Activated CD4-positive, alpha-beta memory T cell treated with anti-CD3 and anti-CD28 coated beads for 36 hours (primary cell): ENCODE measurements at places on chromosomes 7 and 10. TPM values are rescaled to one million over a fixed set of nuclear protein-coding genes. Genes with fewer than 3 reads are reported as not detected.

Gene SEMA3E
- not detected for total RNA-seq

- DNase-seq: no peak
Observed at GRCh38 chr7:79553811-79554555, 100.5 kb upstream of the MAGI2 start.

DNA sequence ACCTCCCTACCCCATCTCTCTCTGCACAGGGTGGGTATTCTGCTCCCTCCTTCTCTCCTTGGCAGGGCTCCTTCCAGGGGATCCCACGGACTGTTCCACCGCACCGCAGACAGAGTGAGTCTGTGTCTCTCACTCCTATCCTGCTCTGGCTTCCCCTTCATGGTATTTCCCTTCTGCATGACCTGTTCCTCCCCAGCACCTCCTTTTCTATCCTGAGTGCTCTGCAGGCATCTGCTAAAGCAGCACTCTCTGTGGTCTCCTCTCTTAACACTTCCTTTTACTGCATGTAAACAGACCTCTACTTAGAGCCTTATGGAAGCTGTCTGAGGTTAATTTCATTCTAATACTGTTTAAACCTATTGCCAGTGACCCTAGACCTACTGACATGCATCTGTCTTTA is 171.5 kb downstream of the CCSER2 start:
- no peak for DNase-seq

- no peak for DNase-seq
Observed at GRCh38 chr7:123674399-123675180, 18.9 kb downstream of the LMOD2 start.

- DNase-seq: no peak
Observed at GRCh38 chr7:13577566-13578145, 411.8 kb downstream of the ETV1 start.

Gene IDI2
- not detected for total RNA-seq

DNA sequence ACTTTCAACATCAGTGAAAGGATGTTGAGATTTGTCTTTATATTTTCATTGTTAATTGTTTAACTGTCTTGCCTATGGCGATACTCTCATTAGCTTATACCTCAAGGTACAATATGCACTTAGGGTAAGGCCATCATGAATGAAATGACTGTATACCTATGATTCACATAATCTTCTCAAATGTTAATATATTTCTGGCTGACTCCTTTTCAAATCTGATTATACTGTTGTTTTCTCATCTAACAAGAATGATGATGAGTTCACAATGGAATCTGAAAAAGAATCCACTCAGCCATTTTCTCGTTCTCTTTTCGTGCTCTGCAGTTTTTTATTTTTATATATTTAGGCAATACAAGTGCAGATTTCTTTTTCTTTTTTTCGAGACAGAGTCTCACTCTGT is 159.1 kb downstream of the ARHGAP12 start:
- no peak for DNase-seq

Gene IPMK
- 5.6 TPM for total RNA-seq

DNA sequence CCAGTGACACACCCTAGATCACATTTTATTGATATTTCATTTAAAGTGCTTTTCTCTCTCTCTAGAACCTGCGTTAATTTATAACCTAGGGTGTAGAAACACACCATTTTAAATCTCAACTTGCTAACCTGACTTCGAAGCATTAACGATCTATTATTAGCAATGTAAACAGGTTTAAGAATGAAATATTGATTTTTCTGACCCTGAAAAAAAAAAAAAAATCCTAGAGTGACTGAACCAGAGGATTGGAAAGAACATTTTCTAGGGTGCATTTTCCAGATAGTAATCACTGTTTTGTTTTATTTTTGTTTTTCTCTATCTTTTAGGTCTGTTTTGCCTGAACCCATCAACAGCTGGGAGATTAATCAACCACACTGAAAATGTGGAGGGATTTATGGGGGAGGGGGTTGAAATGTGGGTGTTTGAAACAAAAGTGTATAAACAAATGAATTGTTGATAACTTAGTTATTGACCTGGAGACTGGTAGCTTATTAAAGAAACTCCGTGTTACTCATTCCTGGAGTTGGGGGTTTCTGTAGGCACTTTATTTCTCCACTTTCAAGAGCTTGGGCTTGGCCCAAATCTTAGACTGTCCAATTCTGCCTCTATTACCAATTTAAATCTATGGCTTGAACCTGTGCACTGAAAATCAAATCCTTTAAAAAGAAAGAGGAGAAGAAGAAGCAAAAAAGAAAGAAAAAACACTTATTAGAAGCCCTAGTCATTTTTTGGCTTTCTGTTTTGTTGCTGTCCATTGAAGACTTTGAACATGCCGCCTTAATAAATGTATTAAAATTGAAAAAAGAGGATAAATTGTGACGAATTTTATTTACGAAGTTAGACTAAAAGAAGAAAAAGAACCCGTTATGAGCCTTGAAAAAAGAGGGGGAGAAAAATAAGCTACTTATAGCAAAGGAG is 2.8 kb downstream of the HOXA2 start:
- no peak for DNase-seq

DNA sequence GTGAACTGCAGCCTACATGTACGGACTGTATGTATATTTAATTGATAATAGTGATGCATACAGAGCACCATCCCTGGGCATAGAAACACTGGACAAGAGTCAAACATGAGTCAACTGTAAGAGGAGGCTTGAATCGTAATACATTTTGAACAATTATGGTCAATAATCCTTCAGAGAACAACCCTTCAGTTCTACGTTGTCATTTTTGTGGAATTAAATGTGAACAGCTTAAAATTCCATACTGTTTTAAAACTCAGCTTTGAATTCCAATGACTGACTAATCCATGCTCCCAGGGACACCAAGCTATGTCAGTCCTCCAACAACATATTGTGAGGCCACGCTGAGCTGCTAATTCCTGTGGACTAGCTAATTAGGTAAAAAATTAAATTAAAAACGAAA is 41.5 kb upstream of the KMT2E start:
- no peak for DNase-seq

- DNase-seq: no peak
Observed at GRCh38 chr7:151717415-151717814, 159.5 kb downstream of the PRKAG2 start.

- no peak for DNase-seq
Observed at GRCh38 chr10:110458266-110458920, 39.3 kb upstream of the DUSP5 start.

GRCh38 chr7:78638364-78638763 is 815.1 kb downstream of the MAGI2 start:
- no peak for DNase-seq

Gene BTBD16
- total RNA-seq: not detected

Gene ELMO1
- 93.3 TPM for total RNA-seq

DNA sequence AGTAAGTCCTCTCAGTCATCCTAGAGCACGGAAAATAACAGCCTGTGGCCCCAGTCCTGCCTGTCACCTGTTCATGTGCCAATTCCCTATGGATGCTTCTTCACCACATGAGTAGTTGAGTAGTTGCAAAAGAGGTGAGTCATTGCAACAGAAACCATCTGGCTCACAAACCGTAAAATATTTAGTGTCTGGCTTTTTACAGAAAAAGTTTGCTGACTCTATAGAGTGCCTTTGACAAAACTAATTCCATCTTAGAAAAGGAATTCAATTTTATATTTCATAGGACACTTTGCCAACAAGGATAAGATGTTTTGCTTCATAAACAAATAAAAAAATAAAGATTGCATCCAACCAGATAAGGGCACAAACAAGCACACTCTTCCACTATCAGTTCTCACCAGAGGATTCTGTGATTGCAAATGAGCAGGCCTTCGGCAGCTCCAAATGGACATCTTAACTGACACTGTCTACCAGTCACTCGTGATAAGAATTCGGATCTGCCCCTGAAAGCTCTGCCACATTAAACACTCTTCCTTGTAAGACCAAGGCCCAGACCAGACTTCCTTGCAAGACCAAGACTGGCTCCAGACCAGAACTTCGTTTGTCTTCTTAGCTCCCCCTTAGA is 242.7 kb upstream of the SEMA3C start:
- no peak for DNase-seq

DNA sequence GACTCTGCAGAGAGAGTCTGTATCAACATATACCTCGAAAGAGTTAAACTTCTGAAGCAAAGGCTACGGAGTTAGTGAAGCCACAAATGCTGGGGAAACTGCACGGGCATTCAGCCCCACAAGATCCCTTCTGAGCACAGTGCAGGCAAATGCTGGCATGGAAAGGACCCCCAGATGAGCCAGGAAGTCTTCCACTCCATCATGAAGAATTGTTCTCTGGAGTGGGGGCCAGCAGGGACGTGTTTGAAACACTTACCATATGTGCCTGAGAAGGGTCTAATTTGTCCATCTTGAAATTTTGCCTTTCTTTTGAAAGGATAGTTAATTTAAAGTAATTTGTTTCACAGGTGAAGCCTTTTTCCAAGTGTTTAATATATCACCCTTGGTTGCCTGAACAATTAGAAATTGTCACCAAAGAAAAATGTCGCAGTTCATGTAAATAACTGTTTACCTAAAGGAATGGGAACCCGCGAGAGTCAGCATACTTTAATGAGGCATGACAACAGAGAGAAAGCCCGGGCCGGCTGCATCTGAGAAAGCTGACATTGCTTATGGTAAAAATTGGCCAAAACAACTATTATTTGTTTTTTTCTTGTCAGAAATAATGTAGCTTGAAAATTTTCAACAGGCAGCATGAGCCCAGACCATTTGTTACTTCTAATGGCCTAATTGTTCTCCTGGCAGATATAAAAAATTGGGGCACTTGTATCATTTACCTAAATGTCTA is 287.6 kb upstream of the MGMT start:
- no peak for DNase-seq

DNA sequence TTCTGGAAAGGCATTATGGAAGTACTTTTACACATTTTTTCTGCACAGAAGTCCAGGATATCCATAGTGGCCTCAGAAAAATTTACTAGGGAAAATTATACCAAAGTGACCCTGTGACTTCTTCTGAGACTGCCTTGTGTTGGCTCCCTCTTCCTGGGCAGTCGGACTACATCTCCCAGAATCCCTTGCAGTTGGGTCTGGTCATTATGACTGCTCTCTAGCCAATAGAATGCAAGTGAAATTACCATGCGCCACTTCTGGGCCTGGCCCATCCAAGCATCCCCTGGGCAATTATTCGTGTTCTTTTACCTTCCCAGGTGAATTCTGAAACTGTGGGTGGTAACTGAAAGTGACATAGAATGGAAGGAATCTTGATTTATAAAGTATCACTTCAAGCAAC is 430.9 kb downstream of the ACTR3B start:
- DNase-seq: no peak

DNA sequence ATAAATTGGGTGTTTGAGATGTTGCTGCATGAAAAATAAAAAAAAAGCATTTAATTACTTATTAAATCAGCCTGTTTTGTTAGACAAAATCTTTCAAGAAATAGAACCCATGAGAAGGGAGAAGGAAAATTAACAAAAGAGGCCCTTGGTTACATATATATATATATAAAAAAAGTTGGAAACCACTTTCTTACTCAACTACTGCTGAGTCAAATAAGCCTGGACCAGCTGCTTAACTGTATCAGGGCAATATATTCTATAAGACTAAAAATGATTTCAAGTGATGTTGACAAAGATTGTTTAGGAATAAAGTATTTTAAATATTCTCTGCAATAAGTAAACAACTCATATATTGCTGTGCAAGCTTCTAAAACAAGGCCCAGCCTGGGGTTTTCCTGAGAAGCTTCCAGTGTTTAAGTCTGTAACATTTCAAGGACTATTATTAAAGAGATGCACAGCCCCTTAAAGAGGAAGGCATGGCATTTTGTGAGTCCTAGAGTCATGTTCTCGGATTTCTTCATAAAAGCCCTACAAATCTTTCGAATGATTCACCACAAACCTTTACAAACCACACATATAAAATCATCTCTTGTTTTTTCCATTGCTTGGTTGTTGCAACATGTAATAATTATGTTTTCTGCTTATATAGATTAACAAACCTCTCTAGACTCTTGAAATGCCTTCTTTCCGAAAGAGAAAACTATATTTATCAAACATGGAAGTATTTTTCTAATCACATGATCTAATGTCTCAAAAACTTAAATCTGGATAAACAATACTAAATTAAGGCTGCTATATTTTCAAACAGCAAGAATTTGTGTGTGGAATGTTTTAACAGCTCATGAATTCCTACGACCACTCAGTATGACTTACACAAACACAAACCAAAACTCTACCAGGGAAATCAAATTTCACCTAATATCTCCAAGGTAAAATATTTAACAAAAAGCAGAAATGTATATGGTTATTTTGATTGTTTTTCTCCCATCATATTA is 14.3 kb downstream of the JAZF1 start:
- no peak for DNase-seq

Gene C10orf62
- not detected for total RNA-seq

DNA sequence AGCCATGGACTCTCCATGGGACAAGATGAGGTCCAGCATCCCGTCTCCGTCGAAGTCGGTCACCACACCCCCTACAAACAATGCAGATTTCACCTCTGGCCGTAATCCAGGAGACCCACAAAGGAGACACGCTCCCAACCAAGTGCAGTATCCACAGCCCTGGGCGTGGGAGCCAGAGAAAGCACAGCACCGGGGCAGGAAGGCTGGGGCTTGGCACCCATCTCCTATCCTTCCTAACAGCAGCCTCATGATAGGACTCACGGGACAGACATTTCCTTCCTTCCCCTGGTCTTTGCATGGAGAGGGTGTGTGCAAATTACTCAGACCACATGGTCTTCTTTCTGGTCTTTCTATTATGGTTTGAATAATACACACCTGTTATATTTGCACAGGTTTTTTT is 46.3 kb downstream of the GOLGA7B start:
- no peak for DNase-seq

GRCh38 chr10:5079836-5080235 is 14.4 kb upstream of the AKR1C3 start:
- no peak for DNase-seq

Gene DLD
- total RNA-seq: 116 TPM

DNA sequence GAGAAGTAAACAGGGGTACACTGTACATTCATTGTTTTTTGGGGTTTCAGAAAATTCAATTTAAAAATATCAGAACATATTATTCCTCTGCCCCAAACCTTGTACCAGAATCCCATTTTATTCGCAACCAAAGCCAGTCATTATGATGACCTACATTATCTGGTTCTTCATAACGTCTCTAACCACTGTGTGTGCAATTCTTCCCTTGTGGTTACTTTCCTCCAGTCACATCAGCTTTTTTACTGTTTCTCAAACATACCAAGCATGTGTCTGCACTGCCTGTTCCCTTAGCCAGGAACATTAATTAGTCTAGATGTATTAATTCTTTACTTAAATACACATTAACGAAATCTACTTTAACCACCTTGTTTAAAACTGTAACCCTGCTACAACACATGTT is 64.8 kb downstream of the THSD7A start:
- DNase-seq: no peak

Gene PILRA
- 0.76 TPM for total RNA-seq

Gene OR2A12
- total RNA-seq: not detected

Gene GDF2
- not detected for total RNA-seq

- no peak for DNase-seq
Observed at GRCh38 chr10:71179382-71179781, 33.0 kb upstream of the UNC5B start.
